ENCODE measurements at places on chromosomes 12 and 14.

DNA sequence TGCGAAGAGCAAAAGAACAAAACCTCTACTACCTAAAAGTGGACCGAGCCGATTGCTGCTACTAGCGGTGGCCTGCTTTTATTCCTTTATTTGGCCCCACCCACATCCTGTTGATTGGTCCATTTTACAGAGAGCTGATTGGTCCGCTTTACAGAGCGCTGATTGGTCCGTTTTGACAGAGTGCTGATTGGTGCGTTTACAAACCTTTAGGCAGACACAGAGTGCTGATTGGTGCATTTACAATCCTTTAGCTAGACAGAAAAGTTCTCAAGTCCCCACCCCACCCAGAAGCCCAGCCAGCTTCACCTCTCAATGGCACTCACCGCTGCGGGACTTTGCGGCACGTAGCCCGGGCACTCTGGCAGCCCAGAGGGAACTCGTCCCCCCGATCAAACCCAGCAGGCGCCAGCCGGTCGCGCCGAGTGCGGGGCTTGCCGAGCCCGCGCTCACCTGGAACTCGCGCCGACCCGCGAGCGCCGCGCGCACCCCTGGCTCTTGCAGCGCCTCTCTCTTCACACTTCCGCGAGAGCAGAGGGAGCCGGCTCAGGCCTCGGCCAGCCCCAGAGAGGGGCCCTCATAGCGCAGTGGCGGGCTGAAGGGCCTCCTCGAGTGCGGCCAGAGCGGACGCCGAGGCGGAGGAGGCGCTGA lies 8.7 kb upstream of the FGD4 start:
- DNase-seq, result peak; percentile 4

DNA sequence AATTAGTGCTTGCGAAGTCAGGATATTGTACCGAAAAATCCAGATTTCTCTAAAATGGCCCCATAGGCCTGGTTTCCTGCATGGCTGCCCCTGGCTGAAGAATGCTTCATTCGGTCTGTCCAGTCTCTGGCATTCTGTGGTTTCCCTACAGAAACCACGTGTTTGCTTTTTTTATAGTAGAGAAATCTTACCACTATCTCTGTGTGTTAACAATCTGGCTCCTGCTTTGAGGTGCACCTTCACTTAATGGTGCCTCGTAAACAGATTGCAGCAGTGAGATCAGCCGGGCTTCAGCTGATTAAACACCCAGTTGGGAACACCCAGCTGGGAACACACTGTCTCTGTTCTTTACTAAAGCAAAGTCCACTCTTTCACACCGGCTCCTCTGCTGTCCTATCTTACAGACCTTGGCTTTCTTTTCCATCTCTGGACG lies 6.7 kb upstream of the DNAAF2 start:
- DNase-seq, result peak; percentile 36

DNA sequence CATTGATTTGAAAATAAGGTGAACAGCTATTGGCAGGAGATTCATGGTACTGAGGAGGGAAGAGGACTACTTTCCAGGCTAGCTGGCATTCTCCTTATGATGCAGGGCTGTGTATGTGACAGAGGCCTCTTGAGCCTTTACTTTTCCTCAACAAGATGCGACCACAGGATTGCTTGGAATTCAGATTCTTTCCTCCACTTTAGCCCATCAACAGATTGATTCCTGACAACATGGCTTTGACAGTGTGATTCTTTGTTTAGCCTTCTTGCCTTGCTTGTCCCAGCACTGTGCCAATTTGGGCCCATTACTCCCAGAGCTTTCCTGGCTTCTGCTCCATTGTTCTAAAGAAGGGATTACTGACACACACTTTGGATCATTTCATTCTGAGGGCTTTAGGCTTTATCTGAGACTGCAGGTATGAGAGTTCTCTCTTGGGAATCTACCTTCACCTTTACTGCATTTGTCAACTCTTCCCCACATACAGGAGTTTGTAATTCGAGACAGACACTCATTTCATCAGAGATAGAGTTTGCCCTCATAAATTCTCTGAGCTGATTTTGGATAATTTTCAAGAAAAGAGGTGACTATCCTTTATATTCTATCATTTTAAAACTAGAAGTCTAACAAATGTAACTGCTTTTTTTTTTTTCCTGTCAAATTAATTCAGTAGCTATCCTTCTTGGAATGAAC lies 206.4 kb upstream of the GZMB start:
- peak; percentile 44 for DNase-seq

DNA sequence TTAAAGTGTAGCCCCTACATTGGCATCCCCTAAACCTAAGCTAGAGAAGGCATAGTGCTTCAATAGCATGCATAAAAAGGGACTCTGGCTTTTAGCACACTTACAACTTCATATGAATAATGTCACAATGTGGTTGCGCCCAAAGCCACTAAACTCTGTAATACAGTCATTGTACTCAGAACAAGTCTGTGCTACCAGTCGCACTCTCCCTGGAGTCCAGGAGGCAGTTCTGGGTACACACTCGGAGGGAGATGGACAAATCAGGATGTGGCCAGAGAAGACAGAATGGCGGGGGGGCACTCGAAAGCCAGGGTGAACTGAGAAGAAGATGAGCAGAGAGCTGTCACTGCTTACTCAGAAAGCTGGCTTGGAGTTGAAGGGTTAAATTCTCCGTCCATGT lies 10.6 kb downstream of the SAMD4A start:
- no peak for DNase-seq

DNA sequence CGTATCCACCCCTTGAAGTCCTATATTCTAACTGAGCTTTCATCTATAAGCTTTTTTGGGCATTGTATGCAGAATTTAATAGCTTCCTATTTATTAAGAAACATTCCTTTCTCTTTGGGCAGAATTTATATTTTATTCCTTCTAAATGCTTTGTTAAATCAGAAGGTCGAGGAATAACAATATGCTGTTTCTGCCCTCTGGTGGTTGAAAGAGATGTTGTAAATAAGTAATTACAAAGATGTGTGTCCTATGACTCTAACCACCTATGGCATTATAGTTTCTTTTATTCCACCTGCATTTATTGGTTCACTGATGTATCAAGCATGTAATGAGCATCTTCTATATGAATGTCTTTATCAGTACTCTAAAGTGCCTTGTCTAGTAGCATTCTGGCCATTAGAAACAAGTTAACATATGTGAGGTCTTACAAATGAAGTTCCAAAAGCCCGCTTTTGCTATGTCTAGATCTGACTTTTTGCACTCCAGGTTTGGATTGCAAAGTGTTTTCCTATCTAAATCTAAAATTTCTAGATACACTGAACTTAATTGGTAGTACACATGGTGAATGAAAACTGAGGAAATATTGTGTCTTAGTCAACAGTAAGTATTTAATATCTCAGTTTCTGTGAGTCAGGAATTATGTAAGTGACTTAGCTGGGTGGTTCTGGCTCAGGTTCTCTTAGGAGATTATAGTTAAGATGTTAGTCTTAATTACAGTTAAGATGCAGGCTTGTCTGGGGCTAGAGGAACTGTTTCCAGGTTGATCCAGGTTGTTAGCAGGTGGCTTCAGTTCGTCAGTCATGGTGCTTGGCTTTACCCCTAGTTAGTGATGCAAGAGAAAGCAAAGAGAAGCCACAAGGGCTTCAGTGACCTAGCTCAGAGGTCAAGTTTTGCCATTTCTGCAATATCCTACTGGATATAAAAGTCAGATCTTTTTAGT lies 57.5 kb downstream of the PLEKHA5 start:
- peak; percentile 44 for DNase-seq

DNA sequence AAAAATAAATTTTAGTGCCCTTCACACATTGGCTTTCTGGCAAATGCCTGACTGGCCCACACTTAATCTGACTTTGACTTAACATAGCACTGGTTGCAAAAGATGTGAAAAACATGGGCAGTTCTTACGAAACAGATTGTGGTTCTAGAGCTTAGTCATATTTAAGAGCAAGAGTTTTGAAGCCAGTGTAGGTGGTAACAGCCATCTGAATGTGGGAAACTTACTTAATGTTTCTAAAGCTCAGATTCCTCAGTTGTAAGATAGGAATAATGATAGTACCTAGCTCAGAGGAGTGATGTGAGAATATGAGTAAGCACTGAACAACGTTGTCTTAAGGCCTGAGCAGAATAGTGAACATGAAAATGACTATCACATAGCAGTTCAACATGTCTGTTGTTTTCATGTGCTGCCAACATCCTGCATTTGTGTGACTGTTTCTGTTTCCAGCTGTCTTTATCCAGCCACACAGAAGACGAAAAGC lies 262.7 kb downstream of the SYT1 start:
- peak; percentile 99 for DNase-seq

GRCh38 chr12:57517187-57517586 lies 3.1 kb downstream of the DDIT3 start:
- DNase-seq, result no peak

GRCh38 chr14:104003616-104004015 lies 61.3 kb upstream of the RD3L start:
- no peak for DNase-seq

DNA sequence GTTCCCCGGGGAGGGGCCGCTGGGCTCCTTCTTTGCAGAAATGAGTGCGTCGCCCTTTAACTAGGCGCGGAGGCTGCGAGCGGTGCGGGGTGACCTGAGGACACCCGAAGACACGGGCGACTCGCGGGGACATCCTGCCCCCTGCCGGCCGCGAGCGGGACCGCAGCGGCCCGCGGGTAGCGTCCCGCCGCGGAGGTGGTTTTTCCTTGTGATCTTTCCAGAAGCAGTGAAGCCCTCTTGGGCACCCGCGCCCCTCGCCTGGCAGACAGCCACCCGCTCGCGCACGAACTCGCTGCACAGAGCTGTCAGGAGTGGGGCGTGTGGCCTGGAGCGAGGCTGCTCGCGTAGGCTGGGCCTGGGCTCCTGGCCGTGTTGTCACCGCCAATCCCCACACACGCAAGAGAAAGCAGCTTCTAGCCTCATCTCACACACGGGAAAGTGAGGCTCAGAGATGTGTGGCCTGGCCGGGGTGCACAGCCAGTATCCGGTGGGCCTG lies 67.2 kb downstream of the DIO3 start:
- peak; percentile 47 for DNase-seq

- no peak for DNase-seq
These were observed 403.3 kb upstream of the ATP2B1 start for GRCh38 chr12:90111791-90112580.

- no peak for DNase-seq
These were observed 458.9 kb downstream of the NOVA1 start for GRCh38 chr14:26138764-26139445.

DNA sequence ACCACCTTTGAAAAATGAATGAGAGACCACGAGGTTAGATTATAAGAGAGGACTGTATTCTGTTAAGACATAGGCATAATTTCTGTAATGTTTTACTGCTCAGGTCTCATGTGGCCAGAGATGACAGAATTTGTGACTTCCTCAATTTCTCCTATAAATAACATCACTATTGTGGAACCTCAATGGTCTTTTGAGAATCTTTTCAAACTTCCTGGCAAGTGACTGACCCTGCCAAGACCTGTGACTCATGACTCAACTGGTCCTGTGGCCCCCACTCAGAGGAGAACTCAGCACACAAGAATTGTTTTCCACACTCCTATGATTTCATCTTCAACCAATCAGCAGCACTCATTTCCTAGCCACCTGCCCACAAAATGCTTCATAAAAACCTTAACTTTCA lies 508.2 kb upstream of the ATP2B1 start:
- peak; percentile 43 for DNase-seq

GRCh38 chr12:104315326-104316224 lies 12.0 kb downstream of the EID3 start:
- no peak for DNase-seq

GRCh38 chr12:51755251-51755650 lies 93.3 kb downstream of the FIGNL2 start:
- no peak for DNase-seq

GRCh38 chr12:65123435-65124063 lies 2.4 kb upstream of the WIF1 start:
- DNase-seq, result no peak

DNA sequence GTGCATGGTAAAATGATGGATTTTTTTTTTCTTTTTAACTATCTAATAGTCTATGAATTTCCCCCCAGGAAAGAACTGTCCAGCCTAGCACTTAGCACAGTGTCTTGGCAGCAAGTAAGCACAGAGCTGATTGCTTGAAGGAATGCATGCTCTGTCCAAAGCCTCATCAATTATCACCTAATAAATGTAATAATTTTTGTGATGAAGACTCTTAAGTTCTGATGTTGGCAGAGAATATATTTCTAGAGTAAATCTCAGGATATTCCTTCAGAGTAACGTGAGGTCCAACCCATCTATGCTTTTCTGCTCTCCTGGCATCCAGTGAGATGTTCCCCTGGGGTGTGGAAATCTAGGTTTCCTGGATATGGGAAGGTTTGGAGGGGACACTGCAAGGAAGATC lies 152.4 kb downstream of the TMX1 start:
- DNase-seq, result no peak

DNA sequence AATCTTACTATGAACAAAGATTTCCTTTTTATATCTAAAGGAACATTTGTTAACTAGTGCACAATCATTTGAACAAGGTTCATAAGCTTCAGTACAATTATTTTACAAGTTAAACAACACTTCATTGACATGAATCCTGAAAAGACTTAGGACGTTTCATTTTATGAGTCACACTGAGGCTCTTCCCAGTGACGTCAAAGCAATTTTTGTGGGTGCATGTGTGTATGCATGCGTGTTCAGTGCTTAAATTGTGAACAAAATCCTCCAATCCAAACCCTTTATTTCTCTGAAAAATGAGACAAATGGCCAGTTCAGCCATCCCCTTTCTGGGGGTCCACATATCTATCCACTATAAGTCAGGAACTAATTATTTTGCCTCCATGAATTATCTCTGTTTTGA lies 2.9 kb downstream of the LMNTD1 start:
- DNase-seq, result no peak

DNA sequence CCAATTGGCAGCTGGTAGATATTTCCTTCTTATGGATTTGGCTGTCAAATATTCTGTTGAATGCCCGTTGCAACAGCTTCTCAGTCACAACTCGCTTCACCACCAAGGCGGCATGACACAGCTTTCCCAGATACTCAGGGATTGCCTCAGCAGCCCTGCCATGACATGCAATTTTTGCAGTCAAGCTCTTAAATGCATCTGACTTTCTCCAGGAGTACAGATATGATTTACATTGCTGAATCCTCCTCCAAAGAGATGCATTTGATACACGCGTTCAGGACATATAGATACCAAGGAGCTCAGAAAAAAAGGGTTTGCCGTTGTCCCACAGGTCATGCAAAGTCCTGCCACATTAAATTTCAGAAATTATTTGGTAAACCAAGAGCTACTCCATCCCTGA lies 6.5 kb downstream of the KRT5 start:
- DNase-seq, result no peak

- DNase-seq, result no peak
These were observed 1.6 kb downstream of the RHOJ start for GRCh38 chr14:63205866-63206265.

DNA sequence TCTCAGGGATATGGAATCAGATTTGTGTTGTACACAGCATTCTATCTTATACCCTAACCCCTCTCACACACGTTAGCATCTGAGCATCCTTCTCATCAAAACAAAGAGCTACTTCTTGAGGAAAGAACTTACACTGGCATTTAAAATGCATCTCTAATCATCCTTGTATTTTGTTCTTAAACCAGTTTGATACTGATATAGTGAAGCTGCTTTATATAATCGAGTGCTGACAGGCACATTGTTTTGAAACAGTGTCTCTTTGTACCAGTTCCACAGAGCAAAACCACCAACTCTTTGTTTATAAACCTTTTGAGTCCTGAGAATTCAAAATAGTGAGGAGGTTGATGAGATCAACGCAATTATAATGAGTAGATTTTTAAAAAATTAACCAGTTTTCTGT lies 8.8 kb downstream of the GPR33 start:
- no peak for DNase-seq

All from NCI-H226 (cell line).